Small intestine (tissue), 16 donors: ENCODE measurements at places on chromosomes 2 and 18.

DNA sequence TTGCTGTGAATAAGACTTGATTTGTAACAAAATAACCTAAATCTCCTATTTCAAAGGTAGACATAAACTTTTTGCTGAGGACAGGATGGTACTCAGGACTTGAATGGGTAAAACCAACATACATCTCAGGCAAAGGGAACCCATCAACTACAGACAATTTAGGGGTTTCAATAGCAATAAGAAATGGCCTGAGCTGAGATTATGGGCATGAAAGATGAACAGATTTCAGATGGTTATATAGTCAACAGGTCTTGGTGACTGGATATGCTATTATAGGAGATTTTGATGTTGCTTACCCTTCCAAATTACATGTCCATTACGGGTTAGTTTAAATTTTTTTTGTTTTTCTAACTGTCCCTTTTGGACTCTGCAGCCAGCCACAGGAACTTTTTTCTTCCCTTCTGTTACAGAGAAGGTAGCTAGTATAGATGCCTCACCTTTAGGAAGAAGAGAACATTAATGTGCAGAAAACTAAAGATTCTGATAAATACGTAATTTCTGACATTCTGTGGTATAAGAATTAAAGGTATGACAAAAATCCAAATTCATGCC, 4.6 kb downstream of the RPS27A start:
- no peak for DNase-seq

DNA sequence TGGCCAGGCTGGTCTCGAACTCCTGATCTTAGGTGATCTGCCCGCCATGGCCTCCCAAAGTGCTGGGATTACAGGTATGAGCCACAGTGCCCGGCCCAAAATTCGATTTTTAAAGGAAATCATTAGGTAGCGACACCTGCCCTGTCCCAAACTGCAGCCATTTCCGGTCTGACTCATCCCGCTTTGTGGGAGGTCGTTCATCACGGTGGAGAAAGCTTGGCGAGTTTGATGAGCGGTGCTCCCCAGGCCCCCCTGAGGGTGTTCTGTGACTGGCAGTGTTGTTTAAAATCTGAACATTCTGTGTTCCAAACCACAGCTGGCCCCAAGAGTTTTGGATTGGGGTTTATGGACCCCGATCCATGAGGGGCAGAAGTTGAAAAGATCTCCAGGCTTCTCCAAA, 53.0 kb upstream of the GLI2 start:
- DNase-seq, result no peak

DNA sequence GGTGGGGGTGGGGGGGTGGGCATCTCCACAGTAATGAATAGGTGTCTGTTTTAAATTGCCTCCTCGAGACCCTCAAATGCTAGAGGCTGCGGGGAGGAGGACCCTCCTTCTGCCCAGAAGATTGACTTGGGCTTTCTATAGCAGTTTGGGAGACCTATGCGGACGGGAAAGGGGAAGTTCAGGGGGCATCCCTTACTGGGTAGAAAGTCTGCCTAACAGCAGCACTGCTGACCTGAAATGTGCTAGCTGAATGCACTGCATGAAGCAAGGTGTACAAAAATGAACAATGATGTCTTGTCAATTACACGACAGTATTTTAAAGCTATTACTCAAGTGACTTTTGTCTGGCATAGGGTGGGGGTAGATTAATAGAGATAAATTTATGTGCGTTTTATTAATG, 2.5 kb downstream of the DCC start:
- DNase-seq, result no peak

- DNase-seq, result no peak
These were observed 33.4 kb downstream of the SFXN5 start for GRCh38 chr2:73037947-73038585.

- no peak for DNase-seq
These were observed 267.3 kb downstream of the ANAPC1 start for GRCh38 chr2:111616651-111617218.

DNA sequence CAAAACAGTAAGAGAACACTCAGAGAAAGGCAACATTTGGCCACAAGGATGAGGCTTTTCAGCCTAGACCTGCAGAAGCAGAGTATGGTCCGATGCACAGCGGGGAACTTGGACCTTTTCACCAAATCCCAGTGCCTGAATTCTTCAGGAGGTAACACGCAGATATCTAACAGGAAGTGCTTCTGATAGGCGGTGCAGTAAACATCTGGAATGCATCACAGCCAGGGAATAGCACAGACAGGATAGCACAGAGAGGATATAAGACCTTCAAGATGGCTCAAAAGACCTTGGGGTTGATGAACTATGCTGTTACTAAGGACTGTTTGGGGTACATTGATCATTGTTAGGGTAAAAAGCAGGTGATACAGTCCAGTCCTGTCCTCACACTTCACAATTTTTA, 1.7 kb downstream of the TMEM127 start:
- DNase-seq, result no peak

- no peak for DNase-seq
These were observed 300.2 kb downstream of the CELF4 start for GRCh38 chr18:37265382-37265781.

- peak; percentile 30 for DNase-seq
These were observed 8.9 kb downstream of the LAPTM4A start for GRCh38 chr2:20042531-20042930.

GRCh38 chr2:167471734-167472133, 583.5 kb downstream of the XIRP2 start:
- no peak for DNase-seq

DNA sequence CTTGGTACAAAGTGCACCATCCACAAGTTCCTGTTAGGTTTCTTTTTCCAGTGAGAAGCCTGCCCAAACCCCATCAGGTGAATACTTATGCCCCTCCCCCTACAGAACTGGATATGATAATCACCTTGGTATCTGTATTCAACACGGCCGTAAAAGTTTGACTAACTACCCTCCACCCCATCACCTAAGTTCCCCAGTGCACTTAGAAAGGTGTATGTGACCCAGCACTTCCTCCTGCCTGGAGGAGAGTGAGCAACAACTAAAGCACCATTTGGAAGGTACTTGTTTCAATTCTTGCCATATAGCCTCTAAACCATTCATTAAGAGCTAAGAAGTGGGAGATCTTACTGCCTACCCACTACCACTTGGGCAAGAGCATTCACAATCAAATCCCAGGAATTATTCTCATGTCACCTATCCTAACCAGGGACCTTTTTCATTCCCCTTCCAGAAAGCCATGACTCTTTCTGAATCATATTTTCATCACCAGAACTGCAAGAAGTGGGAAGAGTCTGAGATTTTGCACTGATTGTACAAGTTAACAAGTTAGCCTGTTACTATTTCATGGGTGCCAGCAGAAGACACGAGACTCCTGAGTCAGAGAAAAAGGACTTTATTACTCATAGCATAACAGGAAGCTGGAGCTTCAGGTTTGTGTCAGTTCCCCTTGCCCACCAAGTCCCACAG, 53.5 kb upstream of the NDUFV2 start:
- peak; percentile 9 for DNase-seq

GRCh38 chr2:191351921-191352320, 106.7 kb downstream of the MYO1B start:
- DNase-seq, result no peak

- DNase-seq, result no peak
These were observed 928 bp downstream of the NAGK start for GRCh38 chr2:71069376-71069775.

- no peak for DNase-seq
These were observed 52.9 kb downstream of the HNRNPLL start for GRCh38 chr2:38549851-38550250.

DNA sequence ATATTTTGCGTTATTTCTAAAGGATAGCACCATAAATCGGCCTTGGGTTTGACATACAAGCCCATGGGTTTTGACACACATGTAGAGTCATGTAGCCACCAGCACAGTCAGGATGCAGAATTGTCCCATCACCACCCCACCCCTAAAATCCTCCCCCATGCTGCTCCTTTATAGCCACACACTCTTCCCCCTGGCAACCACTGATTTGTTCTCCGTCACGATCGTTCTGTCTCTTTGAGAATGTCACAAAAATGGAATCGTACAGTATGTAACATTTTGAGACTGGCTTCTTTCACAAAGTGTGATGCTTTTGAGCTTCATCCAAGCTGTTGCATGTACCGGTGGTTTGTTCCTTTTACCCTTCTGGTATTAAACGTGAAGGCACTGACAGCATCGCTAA, 39.1 kb downstream of the CRACDL start:
- no peak for DNase-seq

DNA sequence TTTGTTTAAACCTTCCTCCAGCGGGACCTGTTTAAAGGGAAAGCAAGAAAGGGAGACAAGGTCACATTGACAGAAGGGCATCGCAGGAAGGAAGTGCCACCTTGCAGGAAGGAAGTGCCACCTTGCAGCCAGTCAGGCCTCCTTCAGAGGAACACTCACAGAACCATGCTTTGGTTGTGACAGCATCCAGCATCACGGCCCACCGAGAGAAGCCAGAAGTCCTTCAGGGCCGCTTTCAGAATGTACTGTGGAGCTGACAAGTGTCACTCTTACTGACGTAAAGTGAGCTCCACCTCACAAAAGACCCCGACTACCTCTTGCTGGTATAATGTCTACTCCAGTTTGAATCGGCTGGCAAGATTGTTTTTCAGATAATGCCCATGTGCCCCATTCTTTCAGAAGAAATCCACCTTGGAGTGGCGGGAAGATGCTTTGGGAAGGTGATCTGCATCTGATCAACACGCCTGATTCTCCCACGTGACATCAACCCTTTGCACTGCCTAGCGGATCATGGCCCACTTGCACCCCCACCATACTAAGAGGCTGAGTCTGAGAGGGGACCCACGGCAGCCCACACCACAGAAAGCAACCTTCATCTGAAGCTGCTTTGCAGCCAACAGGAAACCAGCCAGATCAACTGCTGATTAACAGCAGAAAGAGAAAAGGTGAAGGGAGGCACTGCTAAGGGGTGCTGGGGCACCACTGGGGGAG, 99.8 kb downstream of the UXS1 start:
- no peak for DNase-seq

DNA sequence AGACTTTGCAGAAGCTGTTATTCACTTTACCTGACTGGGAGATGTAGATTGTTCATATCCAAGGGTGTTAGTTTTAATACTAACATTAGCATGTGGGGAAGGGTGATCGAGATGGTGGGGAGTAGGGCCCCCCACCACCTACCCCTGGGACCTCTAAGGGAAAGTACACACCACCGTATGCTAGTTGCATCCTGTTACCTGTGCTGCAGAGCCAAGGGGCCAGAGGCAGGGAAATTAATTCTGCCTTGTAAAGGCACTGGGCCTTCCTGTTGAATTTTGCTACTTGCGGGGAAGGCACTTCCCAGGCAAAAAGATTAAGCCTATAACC, 9.0 kb downstream of the STEAP3 start:
- no peak for DNase-seq

DNA sequence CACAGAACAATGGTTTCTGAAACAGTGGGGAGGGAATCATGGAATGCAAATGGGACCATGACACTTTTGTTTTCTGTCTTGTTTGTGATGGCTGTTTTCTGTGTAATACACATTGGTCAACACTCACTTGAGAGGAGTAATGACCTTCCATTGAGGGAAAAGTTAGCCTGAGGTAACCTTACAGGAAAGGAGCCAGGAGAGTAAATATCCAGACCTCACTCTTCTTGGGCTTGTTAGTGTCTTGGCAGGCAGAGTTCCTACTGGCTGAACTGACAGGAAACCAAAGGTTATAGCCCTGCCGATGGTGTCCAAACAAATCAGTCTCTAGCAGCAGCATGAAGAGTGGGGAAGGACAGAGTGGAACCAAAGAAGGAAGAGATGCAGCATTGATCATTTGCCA, 17.2 kb upstream of the RPRM start:
- DNase-seq, result no peak

- no peak for DNase-seq
These were observed 4.9 kb downstream of the OTOF start for GRCh38 chr2:26472821-26473655.

GRCh38 chr2:46179037-46179621, 118.1 kb upstream of the EPAS1 start:
- peak; percentile 38 for DNase-seq
